ENCODE measurements at places on chromosomes 1 and 21. TPM values are rescaled to one million over a fixed set of nuclear protein-coding genes. Genes with fewer than 3 reads are reported as not detected.

Gene CD48
- 7.0 TPM for total RNA-seq

Gene GJA9
- not detected for total RNA-seq

Gene SPRR1A
- not detected for total RNA-seq

Gene CPLANE2
- total RNA-seq: 2.7 TPM

Gene MPL
- total RNA-seq: 1.0 TPM

Gene PCBP3
- 0.37 TPM for total RNA-seq

Gene ATP6V1G3
- not detected for total RNA-seq

Gene OR10J1
- not detected for total RNA-seq

Gene HSD3B1
- total RNA-seq: 0.67 TPM

Gene RPE65
- not detected for total RNA-seq

Gene NIBAN1
- 5.5 TPM for total RNA-seq

Gene LAMC1
- 35.1 TPM for total RNA-seq

Gene ANKRD34A
- total RNA-seq: not detected

Gene PRKAA2
- total RNA-seq: 2.7 TPM

Gene EFNA1
- total RNA-seq: 58.6 TPM

Gene KCNK1
- total RNA-seq: 12.3 TPM

Gene YBEY
- 6.3 TPM for total RNA-seq

Gene PDC
- total RNA-seq: not detected

Gene CASQ2
- total RNA-seq: 1.1 TPM

Gene SH3BGR
- 0.33 TPM for total RNA-seq

Gene NECTIN4
- total RNA-seq: not detected

Gene ZNF670
- 1.6 TPM for total RNA-seq

Gene TRPM2
- 1.3 TPM for total RNA-seq

Gene ARHGEF16
- total RNA-seq: 5.6 TPM

Gene SV2A
- total RNA-seq: 0.51 TPM
